ENCODE measurements at places on chromosomes 6 and 20.

DNA sequence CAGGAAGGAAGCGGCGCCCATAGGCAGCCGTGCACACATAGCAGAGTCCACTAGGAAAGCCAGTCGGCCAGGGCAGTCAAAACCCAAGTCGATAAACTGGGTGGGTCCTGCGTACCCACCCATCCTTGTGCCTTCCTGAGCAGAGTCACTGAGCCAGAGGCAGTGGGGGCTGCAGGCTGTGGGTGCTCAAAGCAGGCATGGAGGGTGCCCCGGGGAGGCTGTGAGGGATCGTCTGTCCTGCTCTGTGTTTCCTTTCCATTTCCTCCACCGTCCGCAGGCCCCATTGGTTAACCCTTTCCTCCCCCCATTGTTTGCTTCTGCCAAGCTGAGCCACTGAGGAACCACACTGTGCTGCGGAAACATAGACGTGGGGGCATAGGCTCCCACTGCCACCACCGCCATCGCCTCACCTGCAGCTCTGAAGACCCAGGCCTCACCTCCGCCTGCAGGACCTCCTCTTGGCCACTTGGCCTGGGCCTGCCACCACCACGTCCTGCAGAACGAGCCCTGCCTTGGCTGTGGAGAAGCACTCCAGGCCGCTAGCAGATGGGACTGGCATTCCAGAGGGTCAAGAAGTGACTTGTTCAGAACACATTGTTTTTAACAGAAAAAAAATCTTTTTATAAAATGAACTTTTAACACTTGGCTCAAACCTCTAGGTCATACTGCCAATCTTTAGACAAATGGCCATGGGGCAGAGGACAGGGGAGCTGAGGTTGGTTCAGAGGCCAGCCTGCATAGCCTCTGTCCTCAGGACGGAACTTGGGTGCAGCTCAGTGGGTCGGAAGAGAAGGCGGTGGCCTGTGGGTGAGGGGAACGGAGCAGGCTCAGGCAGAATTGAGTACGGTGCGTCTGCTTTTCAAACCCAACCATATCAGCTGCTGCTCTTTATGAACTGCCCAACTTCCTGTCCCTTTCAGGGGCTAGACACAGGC lies 52.6 kb downstream of the TCP11 start:
- DNase-seq, result no peak
- H3K4me1 ChIP-seq, result no peaks in the 10 kb centered on the region
- H3K4me3 ChIP-seq, result no peak overlapping the region
- H3K27me3 ChIP-seq, result no peaks in the 10 kb centered on the region
- no peak overlapping the region for H3K27ac ChIP-seq

DNA sequence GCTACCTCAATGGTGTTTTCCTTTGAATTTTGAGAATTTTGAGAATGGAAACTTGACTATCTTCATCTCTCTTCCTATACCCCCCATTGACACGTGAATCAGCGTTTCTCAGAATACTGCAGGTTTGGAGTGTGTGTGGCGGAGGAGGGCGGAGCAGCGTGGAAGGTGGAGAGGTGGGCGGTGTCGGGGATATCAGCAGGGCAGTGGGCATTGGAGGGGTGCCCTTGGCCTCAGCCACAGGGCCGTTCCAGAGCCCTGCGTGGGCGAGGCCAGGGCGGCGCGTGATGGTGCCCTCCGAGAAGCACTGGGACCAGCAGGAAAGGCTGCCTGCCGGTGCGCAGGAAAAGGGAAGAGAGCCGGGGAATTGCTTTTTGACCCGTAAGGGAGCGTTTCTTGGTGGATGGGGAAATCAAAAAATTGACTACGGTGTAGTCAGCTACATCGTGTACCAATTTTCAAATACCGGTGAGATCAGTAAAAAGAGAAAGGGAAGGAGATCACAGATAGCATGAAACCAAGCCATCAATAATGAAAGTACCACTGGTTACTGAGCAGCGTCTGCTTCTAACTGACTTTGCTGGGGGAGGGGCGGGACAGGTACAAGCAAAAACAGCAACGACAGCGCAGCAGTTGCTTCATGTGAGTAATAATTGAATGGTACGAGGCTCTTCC lies 82.7 kb upstream of the DUSP22 start:
- H3K27me3 ChIP-seq, result peaks cover 5% of the 10 kb centered on the region
- no peak overlapping the region for H3K4me3 ChIP-seq
- H3K27ac ChIP-seq, result no peak overlapping the region
- H3K36me3 ChIP-seq, result no peaks in the 10 kb centered on the region
- H3K4me1 ChIP-seq, result no peaks in the 10 kb centered on the region
- DNase-seq, result no peak

- H3K4me3 ChIP-seq, result no peak overlapping the region
- peaks cover 9% of the 10 kb centered on the region for H3K36me3 ChIP-seq
- no peak overlapping the region for H3K27ac ChIP-seq
- DNase-seq, result no peak
- H3K4me1 ChIP-seq, result peaks cover 6% of the 10 kb centered on the region
- no peaks in the 10 kb centered on the region for H3K27me3 ChIP-seq
Measured at GRCh38 chr6:142786476-142786875, 158.5 kb downstream of the HIVEP2 start.

- no peaks in the 10 kb centered on the region for H3K27me3 ChIP-seq
- DNase-seq, result no peak
- H3K4me3 ChIP-seq, result no peak overlapping the region
- no peaks in the 10 kb centered on the region for H3K4me1 ChIP-seq
- H3K36me3 ChIP-seq, result no peaks in the 10 kb centered on the region
Measured at GRCh38 chr6:160207618-160208017, 51.0 kb downstream of the SLC22A2 start.

DNA sequence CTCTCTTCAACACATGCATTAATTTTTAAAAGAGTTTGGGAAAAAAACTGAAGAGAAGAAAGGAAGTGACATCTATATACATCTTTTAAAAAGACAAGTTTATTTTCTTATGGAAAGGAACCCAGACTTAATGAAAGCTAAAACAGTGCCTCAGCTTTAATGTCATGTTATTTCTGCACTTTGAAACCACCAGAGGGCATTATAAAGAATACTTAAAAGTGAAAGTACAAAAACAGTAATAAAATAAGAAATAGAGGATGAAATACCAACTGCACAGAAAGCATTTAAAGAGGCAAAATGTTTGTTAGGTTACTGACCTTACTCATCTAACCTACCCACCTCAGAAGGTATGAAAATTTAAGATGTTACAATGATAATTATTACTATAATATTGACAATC lies 98.8 kb downstream of the HUS1B start:
- peaks cover 9% of the 10 kb centered on the region for H3K4me1 ChIP-seq
- no peak overlapping the region for H3K4me3 ChIP-seq
- H3K27ac ChIP-seq, result no peak overlapping the region
- no peaks in the 10 kb centered on the region for H3K27me3 ChIP-seq
- H3K36me3 ChIP-seq, result peaks cover 40% of the 10 kb centered on the region

DNA sequence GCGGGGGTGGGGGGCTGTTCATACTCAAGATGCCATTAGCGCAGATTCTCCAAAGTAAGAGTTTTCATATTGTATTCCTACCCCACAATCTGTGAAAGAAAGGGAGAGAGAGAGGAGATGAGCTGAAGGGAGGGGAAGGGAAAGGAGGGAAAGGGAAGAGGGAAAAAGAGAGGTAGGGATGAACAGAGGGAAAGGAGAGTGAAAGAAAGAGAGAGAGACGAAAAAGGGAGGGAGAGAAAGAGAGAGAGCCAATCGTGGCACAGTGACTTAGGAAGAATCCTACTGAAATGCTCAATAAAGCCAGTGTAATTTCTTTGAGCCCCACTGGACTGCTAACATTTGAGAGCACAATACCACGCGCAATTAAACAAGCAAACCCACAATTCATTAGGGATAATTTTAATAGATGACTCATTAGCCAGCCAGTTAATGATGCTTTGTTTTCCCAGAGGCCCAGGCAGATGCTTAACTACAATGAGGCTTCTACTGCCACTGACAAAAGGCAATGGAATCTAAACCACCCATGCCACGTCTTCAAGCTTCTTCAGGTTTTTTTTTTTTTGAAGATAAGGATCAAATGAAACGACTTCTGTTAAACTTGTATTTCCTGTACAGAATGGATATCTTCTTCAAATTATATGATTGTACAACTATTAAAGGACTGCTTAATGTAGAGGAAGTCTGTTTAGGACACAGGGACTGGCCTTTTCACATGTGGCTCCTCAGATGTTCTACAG lies 306.8 kb downstream of the FOXC1 start:
- peaks cover 19% of the 10 kb centered on the region for H3K4me1 ChIP-seq
- H3K4me3 ChIP-seq, result no peak overlapping the region
- no peaks in the 10 kb centered on the region for H3K36me3 ChIP-seq

DNA sequence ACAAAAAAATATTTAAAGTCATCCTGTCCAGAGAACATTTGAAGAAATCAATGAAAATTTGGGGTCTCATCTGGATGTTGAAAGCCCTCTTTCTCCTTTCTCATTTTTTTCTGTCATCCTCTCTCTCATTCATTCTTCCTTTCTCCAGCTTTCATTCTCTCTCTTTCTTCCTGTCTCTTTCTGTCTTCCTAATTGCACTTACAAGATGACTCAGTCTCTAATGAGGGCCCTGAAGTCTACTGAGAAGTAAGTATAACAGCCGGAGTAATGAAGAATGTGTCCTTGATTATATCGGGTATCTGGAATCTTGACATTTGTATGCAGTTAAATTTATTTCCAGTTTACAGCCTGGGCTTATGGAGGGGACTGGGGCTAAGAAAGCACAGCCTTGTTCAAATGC lies 232.2 kb upstream of the SULF2 start:
- no peak overlapping the region for H3K27ac ChIP-seq
- H3K4me3 ChIP-seq, result no peak overlapping the region
- no peaks in the 10 kb centered on the region for H3K4me1 ChIP-seq
- no peaks in the 10 kb centered on the region for H3K27me3 ChIP-seq
- DNase-seq, result no peak

- no peak overlapping the region for H3K4me3 ChIP-seq
- DNase-seq, result no peak
- H3K27me3 ChIP-seq, result no peaks in the 10 kb centered on the region
- no peaks in the 10 kb centered on the region for H3K36me3 ChIP-seq
- H3K4me1 ChIP-seq, result peaks cover 33% of the 10 kb centered on the region
- peak overlapping the region; percentile 98 for H3K27ac ChIP-seq
Measured at GRCh38 chr6:135935941-135936601, 84.6 kb downstream of the PDE7B start.

DNA sequence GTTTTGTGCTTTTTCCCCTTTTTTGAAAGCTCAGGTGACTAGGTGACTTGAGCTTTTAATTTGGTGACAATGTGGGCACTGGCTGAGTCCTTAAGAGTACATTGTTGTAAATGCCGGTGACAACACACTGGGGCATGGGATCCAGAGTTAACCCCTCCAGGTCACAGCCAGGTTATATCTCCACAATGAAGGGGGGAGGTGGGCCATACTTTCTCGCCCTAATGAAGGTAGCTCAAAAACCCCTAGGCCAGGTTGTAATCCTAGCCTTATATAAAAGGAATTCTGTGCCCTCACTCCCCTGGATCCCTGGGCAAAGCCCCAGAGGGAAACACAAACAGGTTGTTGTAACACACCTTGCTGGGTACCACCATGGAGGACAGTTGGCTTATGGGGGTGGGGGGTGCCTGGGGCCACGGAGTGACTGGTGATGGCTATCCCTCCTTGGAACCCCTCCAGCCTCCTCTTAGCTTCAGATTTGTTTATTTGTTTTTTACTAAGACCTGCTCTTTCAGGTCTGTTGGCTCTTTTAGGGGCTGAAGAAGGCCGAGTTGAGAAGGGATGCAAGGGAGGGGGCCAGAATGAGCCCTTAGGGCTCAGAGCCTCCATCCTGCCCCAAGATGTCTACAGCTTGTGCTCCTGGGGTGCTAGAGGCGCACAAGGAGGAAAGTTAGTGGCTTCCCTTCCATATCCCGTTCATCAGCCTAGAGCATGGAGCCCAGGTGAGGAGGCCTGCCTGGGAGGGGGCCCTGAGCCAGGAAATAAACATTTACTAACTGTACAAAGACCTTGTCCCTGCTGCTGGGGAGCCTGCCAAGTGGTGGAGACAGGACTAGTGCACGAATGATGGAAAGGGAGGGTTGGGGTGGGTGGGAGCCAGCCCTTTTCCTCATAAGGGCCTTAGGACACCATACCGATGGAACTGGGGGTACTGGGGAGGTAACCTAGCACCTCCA lies 2.2 kb upstream of the VEGFA start:
- H3K27me3 ChIP-seq, result no peaks in the 10 kb centered on the region
- H3K27ac ChIP-seq, result no peak overlapping the region
- H3K4me1 ChIP-seq, result no peaks in the 10 kb centered on the region
- no peak overlapping the region for H3K4me3 ChIP-seq
- no peak for DNase-seq

GRCh38 chr20:62239278-62239879 lies 1.1 kb downstream of the OSBPL2 start:
- H3K27me3 ChIP-seq, result no peaks in the 10 kb centered on the region
- H3K4me1 ChIP-seq, result peaks cover 24% of the 10 kb centered on the region
- H3K36me3 ChIP-seq, result peaks cover 29% of the 10 kb centered on the region
- H3K4me3 ChIP-seq, result peak overlapping the region; percentile 52
- H3K27ac ChIP-seq, result peak overlapping the region; percentile 46

- H3K27ac ChIP-seq, result no peak overlapping the region
- H3K4me3 ChIP-seq, result no peak overlapping the region
- no peaks in the 10 kb centered on the region for H3K4me1 ChIP-seq
- no peak for DNase-seq
Measured at GRCh38 chr6:136077834-136078576, 172.1 kb downstream of the MTFR2 start.

DNA sequence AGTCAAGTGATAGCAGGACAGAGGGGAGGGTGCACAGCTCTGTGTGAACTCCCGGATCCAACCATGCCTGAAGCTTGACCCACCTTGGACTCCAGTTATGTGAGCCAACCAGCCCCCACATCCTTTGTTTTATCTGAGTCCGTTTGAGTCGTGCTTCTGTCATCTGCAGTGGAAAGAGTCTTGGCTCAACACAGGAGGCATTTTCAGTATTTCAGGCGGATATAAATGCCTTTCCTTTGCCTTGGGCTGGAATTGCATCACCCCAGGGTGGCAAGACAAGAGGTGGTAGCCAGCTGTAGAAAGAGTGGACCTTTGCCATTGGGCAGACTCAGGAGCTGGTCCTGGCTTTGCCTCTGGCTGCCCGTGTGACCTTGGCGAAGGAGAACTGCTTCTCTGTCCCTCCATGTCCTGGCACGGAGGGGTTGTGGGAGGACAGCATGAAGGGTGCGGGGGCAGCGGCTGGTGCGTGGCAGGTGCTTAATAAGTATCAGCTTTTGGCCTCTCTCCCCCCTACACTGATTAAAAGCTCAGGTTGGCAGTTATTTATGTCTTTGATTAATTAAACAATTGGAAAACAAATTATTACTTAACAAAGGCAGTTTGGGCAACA lies 42.6 kb upstream of the APCDD1L start:
- H3K4me3 ChIP-seq, result no peak overlapping the region
- H3K4me1 ChIP-seq, result peaks cover 8% of the 10 kb centered on the region
- H3K27ac ChIP-seq, result no peak overlapping the region

DNA sequence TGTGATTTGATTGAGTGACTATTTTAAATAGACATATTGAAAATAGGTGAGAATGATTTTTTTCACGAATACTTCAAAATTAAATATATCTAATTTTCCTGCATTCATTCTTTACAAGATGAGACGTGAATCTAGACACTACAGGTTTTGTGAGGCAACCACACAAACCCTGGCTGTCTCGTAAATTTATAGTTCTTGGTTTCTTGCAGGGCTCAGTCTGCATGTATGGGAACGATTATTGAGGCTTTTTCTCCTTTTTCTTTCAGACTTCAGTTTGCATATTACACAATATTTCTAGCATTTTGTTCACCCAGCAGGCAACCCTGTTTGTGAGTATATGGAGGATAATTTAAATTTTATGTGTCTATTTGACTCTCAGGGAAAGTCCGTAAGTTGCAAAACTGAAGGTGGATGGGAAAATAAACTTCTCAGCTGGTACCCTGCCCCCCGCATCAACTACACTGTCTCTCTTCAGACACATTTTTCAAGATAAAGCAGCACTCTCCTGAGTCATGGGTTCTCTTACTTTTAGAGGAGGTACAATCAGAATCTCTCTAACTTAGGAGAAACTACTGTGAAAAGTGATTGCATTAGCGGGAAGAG lies 1349.3 kb downstream of the GRIK2 start:
- no peaks in the 10 kb centered on the region for H3K4me1 ChIP-seq
- no peak overlapping the region for H3K27ac ChIP-seq
- H3K36me3 ChIP-seq, result no peaks in the 10 kb centered on the region
- no peak overlapping the region for H3K4me3 ChIP-seq
